ENCODE measurements at places on chromosomes 3 and 15.
A peak's percentile ranks its signal among the peaks of the same experiment; 100 is the strongest.

DNA sequence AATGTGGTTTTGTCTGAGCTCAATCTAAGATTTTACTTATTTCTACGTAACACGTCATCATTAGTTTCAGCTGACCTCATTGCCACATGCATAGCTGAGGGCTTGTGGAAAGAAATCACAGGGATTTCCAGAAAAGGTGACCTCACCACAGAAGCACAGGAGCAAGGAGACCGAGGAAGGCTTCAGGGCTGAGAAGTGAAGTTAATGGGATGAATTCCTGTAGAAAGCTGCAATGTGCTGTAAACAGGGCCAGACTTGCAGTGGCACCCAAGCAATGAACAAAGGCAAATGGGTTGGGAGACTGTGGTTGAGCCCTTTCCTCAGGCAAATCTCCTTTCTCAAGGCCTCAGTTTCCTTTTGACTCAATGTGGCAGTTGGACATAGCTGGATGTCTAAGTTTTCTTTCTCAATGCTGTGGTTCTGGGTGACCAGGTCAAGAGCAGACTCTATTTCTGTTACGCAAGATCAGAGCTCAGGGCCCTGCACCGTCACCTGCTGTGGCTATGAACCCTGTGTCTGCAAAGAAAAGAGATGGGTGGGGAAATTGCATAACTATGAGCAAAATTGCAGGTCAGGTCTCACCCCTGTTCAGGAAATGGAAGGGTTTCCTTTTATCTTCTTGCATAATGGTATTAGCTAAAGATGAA, 252.2 kb upstream of the TBL1XR1 start:
- no peak for DNase-seq

- DNase-seq, result no peak
Observed at GRCh38 chr3:143150071-143150470, 30.5 kb downstream of the CHST2 start.

- no peak for DNase-seq
Observed at GRCh38 chr3:9496893-9497292, 56.7 kb downstream of the LHFPL4 start.

DNA sequence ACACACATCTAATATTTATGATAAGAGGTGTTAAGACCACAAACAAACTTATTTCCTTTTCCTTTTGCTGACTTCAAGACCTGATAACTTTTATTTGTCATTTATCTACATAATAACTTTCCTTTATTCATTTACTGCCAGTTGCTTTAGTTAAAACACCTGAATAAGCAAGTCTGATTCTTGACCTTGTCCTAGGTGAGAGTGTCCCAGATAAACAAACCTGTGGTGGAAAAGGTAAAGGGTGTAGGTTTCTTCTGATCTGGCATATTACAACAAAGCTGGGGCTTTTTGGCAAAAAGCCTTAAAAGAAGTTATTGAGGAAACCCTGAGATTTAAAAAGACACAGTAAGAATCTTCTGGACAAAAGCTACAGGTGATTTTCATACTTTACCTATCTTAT, 191.5 kb downstream of the ZBBX start:
- no peak for DNase-seq

GRCh38 chr3:9230596-9230995, 18.9 kb downstream of the SRGAP3 start:
- no peak for DNase-seq

GRCh38 chr3:172106989-172107388, 67.6 kb downstream of the FNDC3B start:
- peak; percentile 85 for DNase-seq

Data from naive thymus-derived CD4-positive, alpha-beta T cell (primary cell).